ENCODE measurements at places on chromosomes 11 and 22. TPM values are rescaled to one million over a fixed set of nuclear protein-coding genes. Genes with fewer than 3 reads are reported as not detected.

SLN gene
- 2,041 TPM for polyA plus RNA-seq

C22orf15 gene
- 0.33 TPM for polyA plus RNA-seq

PKNOX2 gene
- polyA plus RNA-seq, result 25.3 TPM

BTG4 gene
- polyA plus RNA-seq, result not detected

FAT3 gene
- polyA plus RNA-seq, result 2.6 TPM

HEPHL1 gene
- polyA plus RNA-seq, result 0.05 TPM

LRRC32 gene
- 24.5 TPM for polyA plus RNA-seq

SLC22A12 gene
- polyA plus RNA-seq, result not detected

OR52E8 gene
- not detected for polyA plus RNA-seq

GGT5 gene
- 8.8 TPM for polyA plus RNA-seq

MOGAT2 gene
- not detected for polyA plus RNA-seq

ARHGAP20 gene
- 10.7 TPM for polyA plus RNA-seq

GRCh38 chr22:46122980-46123693, 27.2 kb upstream of the PPARA start:
- DNase-seq, result no peak

DNA sequence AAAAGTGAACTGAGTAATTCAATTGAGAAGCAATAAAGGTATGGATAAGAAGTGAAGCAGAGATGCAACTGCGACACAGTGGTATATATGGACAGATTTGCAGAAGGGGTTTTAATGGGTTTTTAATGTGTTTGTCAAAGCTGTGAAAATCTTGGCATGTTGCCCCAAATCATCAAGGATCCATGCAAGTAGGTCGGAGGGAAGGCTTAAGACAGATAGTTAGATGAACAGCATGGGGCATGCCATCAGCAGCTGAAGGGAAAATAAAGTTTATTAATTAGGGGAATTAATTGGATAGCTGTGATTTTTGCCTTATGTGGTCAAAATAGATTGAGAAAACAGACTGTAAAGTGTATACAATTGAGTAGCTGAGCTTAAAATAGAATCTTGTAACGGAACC, 840.1 kb downstream of the JRKL start:
- no peak for DNase-seq

DNA sequence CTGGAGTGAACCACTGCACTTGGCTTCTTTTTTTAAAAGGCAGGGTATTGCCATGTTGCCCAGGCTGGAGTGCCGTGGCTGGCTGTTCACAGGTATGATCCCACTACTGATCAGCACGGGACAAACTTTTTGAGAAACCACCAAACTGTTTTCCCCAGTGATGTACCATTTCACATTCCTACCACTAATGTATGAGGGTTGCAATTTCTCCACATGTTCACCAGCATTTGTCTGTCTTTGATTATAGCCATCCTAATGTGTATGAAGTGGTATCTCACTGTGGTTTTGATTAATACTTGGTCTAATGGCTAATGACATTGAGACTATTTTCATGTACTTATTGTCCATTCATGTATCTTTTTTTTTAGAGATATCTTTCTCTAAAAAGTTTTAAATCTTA, 41.5 kb upstream of the EP300 start:
- no peak for DNase-seq

- no peak for DNase-seq
Observed at GRCh38 chr22:33109514-33110430, 51.6 kb upstream of the SYN3 start.

GRCh38 chr22:37266581-37267134, 15.7 kb upstream of the CYTH4 start:
- DNase-seq, result no peak

- peak; percentile 42 for DNase-seq
Observed at GRCh38 chr11:95917193-95918036, 6.5 kb downstream of the MTMR2 start.

- DNase-seq, result peak; percentile 97
Observed at GRCh38 chr11:6646576-6646917, 9.1 kb downstream of the DCHS1 start.

- no peak for DNase-seq
Observed at GRCh38 chr11:124415356-124415923, 9.2 kb downstream of the OR8B4 start.

DNA sequence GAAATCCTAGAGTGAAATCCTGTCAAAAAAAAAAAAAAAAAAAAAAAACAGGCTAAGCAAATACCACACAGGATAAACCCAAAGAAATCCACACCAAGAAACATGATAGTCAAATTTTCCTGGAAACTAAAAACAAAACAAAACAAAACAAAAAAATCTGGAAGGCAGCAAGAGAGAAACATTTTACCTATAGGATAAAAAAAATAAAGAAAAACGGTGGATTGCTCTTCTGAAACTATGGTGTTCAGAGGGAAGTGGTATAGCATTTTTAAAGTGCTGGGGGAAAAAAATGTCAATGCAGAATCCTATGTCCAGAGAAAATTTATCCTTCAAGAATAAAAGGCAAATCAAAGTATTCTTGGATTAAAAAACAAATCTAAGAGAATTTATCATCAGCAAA, 41.6 kb upstream of the CBX7 start:
- DNase-seq, result no peak

DNA sequence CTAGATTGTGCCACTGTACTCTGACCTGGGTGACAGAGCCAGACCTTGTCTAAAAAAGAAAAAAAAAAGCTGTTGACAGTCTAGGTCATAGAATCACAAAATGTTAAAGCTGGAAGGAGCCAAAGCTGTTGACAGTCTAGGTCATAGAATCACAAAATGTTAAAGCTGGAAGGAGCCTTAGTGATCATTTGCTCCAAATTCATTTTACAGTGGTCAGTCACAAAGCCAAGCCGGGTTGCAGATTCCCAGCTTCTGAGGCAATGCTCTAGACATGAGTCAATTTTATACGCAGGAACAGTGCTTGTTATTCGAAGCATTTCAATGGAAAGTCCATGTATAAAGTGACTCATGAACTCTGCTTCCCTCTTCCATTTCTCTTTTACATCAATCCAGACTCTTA, 47.4 kb downstream of the SYT13 start:
- DNase-seq, result peak; percentile 38

DNA sequence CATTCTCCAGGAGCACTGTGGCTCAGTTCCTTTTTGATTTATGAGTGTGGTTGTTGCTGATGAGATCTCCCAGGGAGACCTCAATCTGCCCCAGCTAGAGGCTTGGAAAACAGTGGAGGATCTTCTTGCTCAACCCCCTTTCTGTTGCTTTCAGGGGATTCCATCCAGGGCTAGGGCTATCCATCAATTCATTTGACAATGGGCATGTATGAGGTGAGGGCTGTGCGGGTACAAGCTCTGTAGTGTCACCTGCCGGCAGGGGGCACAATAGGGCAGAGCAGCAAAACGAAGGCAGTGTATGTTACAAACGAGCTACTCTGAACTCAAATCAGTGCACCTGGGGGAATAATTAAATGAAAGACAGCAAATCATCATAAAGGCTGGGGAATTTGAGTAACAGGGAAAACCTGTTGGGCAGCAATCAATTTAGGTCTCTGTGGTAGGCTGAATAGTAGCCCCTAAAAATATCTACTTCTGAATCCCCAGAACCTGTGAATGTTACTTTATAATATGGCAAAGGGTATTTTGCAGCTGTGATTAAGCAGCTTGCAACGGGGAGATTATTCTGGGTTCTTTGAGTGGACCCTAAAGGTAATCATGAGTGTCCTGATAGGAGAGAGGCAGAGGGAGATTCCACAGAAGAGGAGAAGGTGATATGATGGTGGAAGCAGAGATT, 170.3 kb upstream of the ZBED5 start:
- peak; percentile 69 for DNase-seq

GRCh38 chr11:80843266-80843974, 1402.6 kb upstream of the TENM4 start:
- no peak for DNase-seq

- DNase-seq, result no peak
Observed at GRCh38 chr11:67645521-67646461, 4.7 kb downstream of the ACY3 start.

DNA sequence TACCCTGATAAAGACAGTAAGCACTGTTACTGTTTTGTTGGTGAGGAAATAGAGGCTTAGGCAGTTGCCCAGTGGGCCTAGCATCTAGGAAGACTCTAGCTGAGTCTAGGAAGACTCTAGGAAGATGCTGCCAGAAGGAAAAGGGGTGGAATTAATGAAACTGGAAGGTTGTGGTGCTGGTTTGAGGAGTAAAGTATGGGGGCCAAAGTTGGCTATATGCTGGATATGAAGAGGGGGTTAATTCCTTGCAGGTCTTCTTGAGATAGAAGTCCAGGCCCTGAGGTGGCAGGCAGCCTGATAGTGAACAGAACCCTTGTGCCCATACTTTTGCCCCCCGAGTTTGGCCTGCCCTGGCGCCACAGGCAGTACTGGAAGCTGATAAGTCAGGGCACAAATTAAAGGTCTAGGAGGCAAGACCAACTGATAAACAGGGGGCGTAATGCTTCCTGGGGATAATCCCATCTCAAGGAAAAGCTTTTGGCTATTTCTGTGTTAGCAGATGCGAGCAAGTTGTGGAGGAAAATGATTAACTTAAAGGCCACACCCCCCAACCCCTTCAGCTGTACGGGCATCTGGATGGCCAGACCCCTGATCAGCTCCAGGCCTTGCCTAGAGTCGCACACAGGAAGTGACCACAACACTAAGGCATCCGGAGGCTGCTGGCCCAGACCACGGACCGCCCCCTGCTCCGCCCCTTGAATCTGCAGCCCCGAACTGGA, 3.1 kb downstream of the ILK start:
- DNase-seq, result peak; percentile 94

DNA sequence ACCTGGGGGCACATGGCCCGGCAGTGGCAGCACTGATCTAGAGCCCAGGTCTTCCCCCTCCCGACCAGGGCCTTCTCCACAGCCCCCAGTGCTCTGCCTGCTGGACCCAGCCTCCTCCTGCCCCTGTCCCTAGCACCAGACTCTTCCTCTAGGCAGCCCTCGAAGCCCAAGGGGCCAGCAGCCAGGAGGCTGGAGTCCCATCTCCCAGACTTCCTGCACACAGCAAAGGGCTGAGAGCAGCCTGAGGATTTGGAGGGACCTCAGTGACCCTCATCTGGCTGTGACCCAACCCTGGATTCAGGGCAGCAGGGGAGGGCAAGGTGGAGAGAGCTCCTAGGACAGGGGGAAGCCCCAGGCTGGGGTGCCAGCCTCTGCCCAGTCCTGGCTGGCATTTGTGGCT, 3.0 kb downstream of the RHOD start:
- no peak for DNase-seq

- DNase-seq, result no peak
Observed at GRCh38 chr11:58575377-58576020, at the start of gene LPXN. TSS of gene LPXN (minus strand) at chr11:58575856. CDS start at chr11:58575772, 84 bp downstream.

- DNase-seq, result no peak
Observed at GRCh38 chr11:134800826-134801225, 388.8 kb upstream of the B3GAT1 start.

- no peak for DNase-seq
Observed at GRCh38 chr11:19853920-19854319, 141.3 kb downstream of the NAV2 start.

GRCh38 chr22:49523374-49524008, 304.2 kb downstream of the BRD1 start:
- DNase-seq, result no peak

DNA sequence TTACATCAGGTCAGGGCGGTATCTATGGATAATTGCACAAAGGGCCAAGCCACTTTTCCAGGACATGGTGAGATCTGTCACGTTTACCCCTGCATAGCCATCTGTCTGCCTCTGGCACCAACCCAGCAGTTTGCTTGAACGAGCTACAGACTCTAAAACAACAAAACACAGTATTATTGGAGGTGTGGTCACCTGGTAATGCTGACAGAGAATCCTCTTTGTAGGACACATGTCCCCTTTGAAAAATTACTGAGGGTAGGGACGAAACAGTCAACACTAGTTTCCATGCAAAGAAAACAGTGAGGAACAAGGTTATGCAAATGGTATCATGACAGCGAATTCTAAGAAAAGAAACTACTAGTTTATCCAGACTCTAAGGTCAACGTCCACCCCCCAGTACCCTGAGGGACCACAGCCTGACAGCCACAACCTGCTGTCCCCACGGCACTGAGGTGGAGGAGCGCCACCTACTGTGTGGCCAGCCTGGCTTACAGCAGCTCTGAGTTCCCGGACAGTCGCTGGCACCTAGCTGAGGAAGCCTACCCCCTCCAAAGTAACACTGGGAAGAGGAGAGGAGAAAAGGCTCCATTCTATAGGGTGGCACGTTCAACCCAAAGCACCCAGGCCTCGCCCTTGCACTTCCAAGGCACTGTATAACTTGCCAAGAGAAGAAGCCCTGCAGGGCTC, 117.4 kb upstream of the BID start:
- DNase-seq, result peak; percentile 47

- DNase-seq, result no peak
Observed at GRCh38 chr11:128906185-128907050, 15.3 kb downstream of the KCNJ5 start.

DNA sequence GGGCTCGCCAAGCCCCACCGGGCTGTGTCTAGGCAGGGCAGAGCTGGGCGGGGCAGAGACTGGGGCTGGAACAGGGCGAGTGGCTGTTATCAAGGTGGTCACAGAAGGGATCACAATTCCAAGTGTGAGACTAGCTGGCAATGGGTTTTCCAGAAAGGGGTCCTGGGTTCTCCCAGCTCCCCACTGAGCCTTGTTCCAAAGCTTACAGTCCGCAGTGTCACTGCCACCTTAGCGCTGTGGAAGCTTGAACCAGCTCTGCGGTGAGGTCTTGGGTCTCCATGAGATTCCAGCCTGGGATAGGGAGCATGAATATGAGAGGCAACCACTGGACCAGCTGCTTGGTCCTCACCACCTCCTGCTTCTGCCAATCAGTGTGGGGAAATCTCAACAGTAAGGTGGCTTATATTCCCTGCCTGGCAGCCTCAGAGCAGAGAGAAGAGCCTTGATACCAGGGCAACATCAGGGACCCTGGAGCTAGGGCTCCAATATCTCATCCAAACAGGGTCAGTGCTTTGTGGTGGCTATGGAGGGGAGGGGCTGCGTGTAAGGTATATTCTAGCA, 831 bp downstream of the CD44 start:
- peak; percentile 59 for DNase-seq

DNA sequence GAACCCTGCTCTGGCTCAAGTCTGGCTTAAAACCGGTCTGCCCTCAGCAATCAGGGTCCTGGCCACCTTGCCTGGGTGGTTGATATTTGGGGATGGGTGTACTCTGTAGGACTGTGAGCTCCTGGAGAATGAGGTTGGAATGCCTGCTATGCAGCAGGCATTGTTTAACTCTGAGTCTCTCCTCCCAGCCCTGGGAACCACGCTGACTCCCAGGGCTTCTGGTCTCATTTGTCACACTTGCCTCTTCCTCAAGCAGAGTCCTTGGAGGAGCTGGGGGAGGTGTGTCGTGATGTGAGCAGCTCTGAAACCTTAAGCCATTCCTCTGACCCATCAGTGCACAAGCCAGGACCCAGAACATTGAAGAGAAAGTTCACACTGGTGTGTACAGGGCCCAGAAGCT, 340.1 kb downstream of the MN1 start:
- no peak for DNase-seq

Data from muscle of back (tissue), 13 donors.